ENCODE measurements at places on chromosomes 13 and 19.

- DNase-seq = no peak
Observed at GRCh38 chr13:30799356-30799824, 64.0 kb downstream of the ALOX5AP start.

- no peak for DNase-seq
Observed at GRCh38 chr19:29798774-29799497, 12.9 kb upstream of the CCNE1 start.

- no peak for DNase-seq
Observed at GRCh38 chr13:43237616-43238015, 214.2 kb downstream of the DNAJC15 start.

DNA sequence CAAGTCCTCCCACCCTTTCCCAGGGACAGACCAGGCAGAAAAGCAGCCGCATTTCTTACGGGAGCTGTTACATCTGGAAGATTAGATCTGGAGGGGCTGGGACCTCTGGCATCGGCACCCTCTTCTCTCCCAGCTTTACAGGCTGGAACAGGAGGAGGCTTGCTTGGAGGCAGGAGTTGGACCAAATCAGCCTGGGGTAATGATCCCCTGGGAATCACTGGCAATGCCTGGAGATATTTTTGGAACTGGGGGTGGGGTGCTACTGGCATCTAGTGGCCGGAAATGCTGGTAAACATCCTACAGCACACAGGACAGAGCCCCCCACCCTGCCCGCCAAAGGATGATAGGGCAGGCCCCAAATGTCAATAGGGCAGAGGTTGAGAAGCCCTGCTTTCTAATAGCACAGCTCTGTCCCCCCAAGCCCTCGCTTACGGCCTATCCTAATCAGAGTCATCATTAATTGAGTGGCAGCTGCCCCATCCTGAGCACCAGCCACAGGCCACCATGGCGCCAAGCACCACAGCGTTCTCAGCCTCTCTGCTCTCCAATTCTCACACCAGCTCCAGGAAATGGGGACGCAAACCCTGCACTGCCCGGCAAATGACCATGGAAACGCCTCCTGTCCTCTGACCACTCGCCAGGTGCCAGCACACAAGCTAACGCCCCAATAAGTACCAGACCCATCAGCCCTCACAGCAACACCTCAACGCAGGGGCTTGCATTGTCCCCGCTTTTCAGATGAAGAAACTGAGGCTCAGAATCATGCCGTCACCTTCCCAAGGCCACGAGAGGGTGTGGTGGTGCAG, 20.6 kb downstream of the LRRC4B start:
- DNase-seq = no peak

- no peak for DNase-seq
Observed at GRCh38 chr13:102771298-102772041, 2.1 kb downstream of the TEX30 start.

DNA sequence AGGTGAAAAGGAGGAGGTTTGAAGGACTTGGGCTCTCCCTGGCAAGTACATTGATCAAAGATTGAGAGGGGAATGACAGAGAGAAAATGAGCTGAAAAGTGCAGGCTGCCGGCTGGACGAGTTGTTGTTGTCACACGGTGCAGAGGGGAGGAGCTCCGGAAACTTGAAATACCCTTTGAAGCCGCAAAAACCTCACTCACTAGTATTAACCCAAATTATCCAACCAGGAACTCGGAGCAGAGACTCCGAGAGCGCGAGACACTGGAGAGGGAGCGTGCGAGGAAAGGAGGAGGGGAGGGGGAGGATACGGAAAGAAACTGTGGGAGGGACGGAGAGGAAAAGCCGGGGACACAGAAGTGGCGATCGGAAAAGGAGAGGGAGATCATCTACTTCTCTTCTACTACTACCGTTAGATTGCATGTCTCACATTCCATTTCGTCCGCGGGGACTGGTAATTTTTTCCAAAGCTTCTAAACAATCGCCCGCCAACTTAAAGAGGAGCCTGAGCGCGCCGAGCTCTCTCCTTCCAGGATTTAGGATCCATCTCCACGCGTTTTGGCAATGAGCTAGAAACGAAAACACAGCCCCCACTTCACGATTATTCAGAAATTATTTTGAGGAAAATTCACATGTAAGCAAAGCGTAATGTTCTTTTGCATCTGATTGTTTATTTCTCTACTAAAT, at the start of gene DACH1:
Gene DACH1, minus strand, starts transcription at position 74 of the 684 bp plus-strand sequence.
- DNase-seq = no peak

DNA sequence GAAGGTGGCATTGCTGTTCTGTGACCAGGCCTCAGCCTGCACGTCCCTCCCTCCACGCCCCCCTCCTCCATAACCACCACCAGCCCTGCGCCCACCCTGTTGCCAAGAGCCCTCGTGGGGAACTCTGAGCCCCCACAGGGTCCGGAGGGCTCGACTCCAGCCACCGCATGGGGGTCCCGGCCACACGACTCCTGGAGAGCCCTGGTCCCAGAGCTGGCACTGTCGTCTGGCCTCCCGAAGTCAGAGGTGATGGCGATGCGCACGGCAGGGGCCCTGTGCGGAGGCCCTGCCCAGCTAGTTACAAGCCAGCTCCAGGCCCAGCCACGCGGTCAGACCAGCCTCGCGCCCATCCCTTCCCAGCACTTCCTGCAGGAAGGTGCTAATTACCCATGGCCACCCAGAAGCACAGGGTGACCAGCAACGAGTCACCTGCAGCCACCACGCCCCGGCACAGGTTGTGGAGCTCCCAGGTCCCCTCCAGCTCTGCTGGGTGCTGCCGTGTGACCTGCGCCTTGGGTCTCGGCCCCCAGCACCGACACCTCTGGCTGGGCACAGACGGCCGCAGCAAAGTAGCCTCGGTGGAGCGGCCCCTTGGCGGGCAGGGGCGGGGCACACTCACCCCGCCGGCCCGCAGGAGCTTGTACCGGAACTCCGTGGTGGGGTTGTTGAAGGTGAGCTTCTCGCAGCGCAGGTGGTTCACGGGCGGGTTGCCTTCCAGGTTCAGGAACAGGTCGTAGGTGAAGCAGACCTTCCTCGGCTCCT, 49.6 kb downstream of the MLLT1 start:
- no peak for DNase-seq
